ENCODE measurements at places on chromosomes 2 and 18.

GRCh38 chr2:196954001-196954400, 27.5 kb upstream of the PGAP1 start:
- no peak for DNase-seq

GRCh38 chr2:152251811-152252210, 76.2 kb upstream of the STAM2 start:
- no peak for DNase-seq

GRCh38 chr2:79552653-79553052, 39.8 kb downstream of the CTNNA2 start:
- no peak for DNase-seq

DNA sequence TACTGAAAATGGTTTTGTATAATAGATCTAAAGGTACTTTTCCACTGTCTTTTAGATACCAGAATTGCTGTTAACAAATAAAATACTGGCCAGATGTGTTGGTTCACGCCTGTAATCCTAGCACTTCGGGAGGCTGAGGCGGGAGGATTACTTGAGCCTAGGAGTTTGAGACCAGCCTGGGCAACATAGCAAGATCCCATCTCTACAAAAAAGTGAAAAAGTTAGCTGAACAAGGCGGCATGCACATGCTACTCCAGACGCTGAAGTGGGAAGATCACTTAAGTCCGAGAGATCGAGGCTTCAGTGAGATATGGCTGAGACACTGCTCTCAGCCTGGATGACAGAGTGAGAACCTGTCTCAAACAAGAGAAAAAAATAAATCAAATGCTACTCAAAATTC, 2.8 kb downstream of the HNMT start:
- no peak for DNase-seq

DNA sequence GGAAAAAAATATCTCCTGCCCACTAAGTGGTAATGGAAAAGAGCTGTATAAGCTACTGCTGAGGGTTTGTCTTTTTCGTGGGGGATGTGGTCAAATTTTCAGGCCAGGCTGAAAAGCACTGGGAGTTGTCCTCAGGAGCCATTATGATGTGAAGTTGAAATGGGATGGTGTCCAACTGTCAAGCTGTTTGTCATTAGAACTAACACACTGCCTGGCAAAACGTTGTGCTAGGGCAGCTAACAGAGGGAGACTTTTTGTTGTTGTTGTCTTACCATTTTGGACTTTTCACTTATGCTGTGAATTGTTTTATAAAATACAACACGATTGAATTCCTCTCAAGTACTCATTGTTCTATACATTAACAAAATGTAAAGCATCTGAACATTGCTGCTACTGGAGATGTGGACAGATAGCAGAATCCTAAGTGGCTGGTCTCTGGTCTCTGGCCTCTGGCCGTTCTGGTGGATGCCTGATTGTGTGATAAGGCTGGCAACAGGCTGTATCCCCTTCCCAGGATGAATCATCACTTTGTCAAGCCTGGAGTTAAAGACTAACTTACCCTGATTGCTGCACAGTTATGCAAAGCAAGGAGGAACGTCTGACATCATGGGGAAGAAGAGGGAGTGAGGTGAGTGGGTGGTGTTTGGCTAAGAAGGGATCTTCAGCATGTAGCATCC, 2.3 kb downstream of the MYO1B start:
- DNase-seq: peak; percentile 82

DNA sequence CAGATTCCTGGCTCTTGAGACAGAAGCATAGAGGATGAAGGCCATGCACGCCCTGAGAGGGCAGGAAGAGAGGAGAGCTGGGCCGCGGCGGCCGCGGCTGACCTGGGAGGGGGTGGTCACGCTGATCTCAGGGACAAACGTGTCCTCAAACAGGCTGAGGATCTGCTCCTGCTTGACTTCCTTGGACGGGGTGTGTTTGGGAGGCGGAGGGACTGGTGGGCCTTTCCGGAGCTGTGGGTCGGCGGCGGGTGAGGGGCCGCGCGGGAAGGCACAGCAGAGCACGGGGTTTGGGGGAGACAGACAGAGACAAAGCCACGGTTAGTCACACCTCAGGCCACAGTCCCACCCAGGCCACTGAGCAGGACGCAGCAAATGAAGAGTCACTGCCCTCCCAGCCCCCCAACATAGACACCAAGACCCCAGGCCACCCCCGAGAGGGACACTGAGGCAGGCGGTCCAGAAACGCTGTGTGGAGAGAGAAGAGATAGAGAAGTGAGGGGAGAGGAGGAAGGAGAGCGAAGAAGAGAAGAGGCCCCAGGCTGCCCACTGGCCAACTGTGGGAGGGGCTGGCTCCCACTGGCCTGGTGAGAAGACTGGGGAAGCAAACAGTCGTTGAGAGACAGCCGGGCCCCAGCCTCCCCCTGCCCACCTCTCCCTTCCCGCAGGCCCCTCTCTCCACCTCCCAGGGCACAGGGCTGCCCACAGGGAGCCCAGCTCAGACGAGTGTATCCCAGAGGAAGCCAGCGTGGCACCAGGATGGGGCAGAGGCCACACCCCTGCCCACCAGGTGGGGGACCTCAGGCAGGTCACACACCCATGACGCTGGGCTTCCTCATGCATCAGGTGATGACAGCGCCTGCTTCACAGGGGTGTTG, 49.3 kb downstream of the BIN1 start:
- no peak for DNase-seq

DNA sequence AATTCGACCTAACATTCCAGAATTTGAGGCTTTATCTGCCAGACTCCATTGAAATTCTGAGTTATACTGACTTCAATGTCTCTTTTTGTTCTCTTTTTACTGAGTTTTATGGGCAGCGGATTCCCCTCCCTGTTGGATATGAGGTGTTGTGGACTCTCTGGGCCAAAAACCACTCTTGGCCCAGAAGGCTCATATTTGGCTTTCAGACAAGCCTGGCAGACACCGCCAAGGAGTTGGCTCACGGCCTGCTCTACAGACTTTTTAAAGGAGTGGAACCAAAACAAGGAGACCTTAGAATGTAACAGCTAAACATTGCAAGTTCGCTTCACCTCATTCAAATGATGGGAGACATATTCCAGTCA, 206.4 kb upstream of the NCKAP5 start:
- DNase-seq: no peak

- DNase-seq: no peak
These were observed 248.7 kb upstream of the PIK3C3 start for GRCh38 chr18:41706301-41706700.

- DNase-seq: peak; percentile 41
These were observed 88.4 kb downstream of the PMAIP1 start for GRCh38 chr18:59988098-59988706.
